Foreskin keratinocyte (primary cell): ENCODE measurements at places on chromosomes 3 and 15.
A peak's percentile ranks its signal among the peaks of the same experiment; 100 is the strongest.

- peak; percentile 35 for DNase-seq
These were observed 741.0 kb downstream of the MCTP2 start for GRCh38 chr15:94972314-94972713.

DNA sequence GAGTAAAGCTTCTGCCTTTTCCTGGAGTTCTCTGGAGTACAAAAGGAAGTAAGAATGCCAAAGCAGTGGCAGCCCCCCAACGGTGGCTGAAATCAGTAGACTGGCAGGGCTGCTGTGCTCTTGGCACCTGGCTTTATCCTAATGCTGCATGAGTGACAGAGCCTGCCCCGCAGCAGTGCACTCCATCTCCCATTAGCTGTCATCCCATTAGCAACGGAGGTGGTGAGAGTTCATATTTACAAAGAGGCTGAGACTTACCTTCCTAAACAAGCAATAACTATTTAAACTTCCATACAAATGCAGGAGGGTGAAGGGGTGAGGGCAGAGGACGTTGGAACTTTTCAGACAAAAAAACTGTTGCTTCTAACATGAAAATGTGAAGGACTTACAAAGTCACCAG lies 51.9 kb downstream of the SERPINI1 start:
- no peak for DNase-seq

DNA sequence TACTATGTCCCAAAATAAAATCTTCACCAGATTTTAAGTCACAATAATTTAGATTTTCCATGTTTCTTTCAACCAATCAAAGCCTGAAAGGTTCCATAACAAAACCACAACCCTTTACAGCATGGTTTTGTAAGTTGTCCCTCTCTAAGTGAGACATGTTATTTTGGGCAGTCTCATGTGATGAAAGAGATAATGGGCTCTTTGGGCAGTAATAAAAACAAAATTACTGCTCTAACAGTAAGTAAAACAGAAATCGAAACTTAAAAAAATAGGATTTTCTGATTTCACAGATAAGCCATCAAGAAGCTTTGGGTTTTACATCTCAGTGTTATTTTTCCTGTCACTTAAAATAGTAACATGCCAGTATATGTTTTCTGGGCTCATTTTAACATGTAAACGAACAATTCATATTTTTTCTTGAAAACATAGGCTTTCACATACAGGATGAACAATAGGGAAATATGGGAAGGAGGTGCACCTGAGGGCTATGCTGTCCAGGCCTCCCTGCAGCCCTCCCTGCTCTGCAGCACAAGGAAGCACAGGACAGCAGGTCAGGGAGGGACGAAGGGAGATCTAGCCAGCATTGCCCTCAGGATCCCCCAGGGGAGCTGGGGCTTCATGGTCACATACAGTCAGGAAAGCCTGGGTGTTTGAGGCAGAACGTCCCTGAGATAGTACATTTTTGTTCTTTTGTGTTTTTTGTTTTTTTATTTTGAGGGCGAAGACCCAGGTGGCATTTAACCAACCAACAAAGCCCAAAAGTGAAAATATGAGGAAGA lies 157.4 kb downstream of the SHOX2 start:
- no peak for DNase-seq

DNA sequence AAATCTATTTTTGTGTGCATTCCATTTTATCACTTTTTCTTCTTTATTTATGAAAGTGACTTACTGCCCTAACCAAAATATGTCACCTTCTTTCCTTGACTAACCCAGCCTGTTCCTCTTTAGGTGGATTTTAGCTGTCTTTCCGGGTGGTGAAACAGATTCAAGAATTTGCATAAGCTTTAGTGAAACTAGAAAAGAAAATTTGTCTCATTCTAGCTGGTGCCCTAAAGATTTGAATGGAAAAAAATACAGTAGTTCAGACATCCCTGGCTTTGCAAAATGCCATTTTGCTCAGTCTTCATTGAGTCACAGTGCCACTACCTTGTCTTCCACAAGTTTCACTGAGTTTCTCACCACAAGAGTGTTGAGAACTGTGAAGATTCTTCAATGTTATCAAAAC lies 28.2 kb upstream of the CCDC50 start:
- no peak for DNase-seq

GRCh38 chr3:71247958-71248335 lies 335.6 kb downstream of the FOXP1 start:
- no peak for DNase-seq

GRCh38 chr3:135513106-135514059 lies 452.1 kb upstream of the PPP2R3A start:
- peak; percentile 60 for DNase-seq

DNA sequence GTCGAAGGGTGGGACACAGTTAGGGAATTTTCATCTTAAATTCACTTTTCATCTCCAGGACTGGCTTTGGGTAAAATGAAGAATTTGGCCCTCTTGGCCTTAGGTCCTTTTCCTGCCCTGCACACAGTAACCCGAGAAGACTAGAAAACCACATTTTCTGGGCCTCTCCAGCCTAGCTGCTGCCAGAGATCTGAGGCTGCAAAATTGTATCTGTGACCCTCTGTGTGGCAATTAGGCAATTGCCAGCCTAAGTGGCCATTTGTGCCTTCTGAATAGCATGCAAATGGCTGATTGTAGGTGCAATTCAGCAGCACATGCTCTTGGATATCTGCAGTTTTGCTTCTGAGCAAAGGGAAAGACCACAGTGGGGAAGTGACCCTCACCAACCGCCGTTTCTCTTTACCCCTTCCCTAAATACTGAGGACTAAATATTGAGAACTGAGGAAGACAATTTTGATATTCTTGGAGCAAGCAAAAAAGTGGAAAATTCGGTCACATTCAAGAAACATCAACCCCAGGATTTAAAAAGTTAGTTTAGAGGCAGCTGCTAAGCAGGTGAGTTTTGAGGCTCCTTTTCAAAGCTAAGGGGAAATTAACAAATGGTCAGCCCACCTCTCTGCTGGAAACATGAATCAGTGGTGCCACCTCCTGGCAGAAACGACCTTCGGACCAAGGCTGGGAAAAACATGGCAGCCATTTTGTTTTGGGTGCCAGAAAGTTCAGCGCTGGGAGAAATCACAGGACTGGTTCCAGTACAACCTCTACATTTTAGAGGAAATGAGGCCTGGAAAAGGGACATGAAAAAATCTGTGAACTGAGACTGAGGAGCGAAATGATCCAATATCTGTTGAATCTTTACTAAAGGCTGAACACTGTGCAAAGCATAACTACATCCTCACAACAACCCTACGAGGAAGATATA lies 56.6 kb upstream of the PRTG start:
- no peak for DNase-seq

DNA sequence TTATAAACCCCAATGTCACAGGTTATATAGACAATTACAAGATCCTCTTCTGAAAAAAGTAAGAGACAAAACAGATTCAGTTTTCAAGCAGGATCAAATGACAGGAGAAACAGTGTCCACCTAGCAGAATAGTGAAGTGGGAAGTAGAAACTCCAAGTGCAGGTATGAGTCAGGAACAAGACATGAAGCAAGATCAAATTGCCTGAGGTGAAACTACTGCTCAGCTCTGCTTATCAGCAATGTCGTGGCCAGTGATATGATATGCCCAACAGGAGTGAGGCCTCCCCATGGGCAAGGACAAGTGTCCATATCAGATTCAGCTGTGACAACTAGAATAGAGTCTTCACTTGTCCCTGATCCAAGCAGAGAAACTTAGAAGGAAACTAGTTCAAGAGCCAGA lies 100.0 kb downstream of the ZMAT3 start:
- peak; percentile 33 for DNase-seq

GRCh38 chr3:31791090-31791430 lies 190.0 kb downstream of the OSBPL10 start:
- no peak for DNase-seq

DNA sequence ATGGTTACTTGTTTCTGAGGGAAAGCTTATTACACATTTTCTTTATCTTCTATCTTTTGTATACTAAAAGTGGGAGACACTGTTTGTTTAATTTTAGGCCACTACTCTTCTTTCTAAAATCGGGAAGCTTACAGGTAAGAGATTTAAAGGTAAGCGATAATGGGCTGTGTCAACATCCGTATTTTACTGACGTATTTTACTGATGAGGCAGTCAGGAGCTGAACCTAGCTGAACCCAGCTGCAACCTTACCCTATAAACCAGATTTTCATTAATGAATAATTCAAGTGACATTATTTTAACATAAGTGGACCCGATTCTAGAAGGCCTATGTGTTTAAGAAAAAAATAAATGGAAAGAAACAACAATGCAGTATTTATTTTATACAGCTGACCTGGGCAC lies 13.1 kb downstream of the PSMD6 start:
- no peak for DNase-seq

DNA sequence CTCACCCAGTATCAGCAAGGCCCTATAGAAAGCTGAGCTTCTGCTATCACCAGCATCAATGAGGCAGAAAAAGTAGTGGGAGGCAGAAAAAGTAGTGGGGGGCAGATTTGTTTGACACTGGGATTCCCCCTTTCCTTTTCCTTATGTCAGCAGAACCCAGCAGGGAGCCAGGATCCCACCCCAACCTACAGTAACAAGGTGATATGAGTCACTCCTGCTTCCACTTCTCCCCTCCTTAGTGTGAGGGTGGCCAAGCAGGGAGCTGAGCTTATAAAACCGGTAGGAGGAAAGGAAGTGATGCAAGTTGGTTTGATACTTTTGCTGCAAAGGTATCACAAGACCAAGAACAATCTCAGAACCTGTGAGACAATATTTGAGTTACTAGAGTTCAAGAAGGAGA lies 128.7 kb downstream of the SCAPER start:
- no peak for DNase-seq

DNA sequence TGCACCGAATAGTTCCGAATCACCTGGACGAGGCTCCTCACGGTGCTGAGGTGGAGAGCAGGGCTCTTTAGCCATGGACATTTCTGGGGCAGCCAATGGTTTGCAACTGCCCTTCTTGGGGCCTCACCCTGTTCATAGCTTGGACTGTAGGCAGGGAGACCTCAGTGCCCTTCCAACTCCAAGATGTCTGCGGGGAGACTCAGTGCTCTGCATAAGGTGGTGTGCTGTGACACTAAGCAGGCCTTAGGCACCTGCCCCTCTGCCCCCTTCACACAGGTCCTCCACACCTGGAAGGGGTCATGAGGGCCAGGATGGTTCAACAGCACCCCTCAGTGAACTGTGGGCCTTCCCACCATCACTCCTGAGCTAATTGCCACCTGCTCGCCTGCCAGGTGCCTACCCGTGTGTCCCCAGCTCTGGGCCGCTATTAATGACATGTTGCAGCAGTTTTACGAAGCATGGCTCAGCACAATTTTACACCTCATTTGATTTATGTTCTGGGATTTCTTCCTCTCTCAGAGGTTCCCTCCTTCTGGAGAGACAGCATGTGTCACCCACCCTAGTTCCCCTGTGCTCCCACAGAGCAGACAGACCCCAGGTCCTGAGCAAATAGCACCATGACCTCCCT lies 101.2 kb upstream of the SMAD3 start:
- no peak for DNase-seq

DNA sequence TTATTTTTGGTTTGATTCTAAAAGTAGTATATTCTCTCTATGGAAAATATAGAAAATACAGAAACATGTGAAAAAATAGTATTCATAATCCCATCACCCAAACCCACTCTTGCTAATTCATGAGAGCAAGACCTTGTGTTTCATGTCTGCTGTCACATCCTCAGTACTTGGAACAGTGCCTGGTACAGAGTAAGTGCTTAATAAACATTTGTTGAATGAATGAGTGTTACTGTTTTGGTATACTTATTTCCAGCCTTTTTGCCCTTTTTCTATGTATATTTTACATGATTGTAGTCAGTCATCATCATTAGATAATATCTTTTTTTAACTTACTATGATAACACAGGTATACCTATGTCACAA lies 59.3 kb downstream of the IL16 start:
- no peak for DNase-seq

DNA sequence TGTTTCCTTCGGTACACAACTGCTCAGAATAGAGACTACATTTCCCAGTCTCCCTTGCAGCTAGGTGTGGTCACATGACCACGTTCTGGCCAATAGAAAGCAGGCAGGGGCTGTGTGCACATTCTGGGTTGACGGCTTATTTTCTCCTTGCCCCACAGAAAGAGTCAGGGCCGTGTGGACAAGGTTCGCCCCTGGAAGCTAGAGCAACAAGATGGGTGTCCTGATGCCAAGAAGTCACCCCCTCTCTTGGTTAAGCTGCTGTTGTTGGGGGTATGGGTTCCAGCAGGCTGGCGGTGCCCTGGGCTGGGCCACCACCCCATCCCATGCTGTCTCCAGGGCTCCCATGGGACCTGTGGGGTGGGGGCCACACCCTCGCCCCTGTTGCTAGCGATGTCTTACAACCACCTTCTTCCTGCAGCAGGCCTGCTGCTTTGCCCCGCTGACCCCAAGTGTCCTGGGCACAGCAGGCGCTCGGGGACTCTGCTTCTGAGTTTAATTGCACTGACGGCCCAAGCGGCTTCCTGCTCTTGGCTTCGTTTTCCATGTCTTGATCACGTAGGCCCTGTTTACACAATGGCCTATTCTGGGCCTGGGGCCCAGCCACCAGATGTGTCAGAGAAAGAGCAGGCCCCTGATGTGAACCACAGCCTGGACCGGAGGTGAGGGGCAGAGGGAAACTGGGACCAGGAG lies 24.9 kb downstream of the ABTB1 start:
- peak; percentile 74 for DNase-seq

DNA sequence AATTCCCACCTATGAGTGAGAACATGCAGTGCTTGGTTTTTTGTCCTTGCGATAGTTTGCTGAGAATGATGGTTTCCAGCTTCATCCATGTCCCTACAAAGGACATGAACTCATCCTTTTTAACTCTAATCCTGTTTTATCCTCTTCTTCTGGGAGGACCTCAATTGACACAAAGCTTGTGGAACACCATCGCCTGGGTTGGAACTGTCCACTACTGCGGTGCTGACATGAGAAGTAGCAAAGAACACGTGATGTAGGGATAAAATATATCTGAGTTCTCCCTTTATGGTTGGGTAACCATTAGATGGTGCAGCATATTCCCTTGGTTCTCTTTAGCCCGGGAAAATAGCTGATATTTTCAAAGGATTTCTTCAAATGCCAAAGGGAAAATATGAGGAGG lies 105.3 kb upstream of the TOPAZ1 start:
- no peak for DNase-seq

GRCh38 chr15:62603742-62604141 lies 438.7 kb upstream of the C2CD4B start:
- DNase-seq: peak; percentile 78
